ENCODE measurements at places on chromosomes 2 and 18.
A peak's percentile ranks its signal among the peaks of the same experiment; 100 is the strongest.

GRCh38 chr2:225841314-225841713 lies 441.8 kb downstream of the NYAP2 start:
- no peak for DNase-seq

- peak; percentile 30 for DNase-seq
These were observed 44.7 kb downstream of the PSD4 start for GRCh38 chr2:113218283-113219091.

DNA sequence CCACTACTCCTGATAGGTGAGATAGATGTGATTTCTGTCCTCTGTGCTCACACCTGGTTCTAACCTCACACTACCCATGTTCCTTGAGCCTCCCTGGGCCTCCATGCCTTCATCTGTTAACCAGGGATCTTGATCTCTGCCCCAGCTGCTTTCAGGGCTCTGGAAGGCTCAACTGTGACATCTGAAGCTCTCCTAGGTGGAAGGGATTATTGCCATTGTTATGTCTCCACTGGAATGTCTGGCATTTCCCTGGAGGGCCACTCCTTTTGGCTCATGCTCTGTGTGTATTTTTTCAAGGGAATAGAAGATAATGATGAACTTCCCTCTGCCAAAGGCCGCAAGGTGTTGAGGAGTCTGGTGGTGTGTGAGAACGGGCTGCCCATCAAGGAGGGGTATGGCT lies 41.2 kb downstream of the PCARE start:
- no peak for DNase-seq

DNA sequence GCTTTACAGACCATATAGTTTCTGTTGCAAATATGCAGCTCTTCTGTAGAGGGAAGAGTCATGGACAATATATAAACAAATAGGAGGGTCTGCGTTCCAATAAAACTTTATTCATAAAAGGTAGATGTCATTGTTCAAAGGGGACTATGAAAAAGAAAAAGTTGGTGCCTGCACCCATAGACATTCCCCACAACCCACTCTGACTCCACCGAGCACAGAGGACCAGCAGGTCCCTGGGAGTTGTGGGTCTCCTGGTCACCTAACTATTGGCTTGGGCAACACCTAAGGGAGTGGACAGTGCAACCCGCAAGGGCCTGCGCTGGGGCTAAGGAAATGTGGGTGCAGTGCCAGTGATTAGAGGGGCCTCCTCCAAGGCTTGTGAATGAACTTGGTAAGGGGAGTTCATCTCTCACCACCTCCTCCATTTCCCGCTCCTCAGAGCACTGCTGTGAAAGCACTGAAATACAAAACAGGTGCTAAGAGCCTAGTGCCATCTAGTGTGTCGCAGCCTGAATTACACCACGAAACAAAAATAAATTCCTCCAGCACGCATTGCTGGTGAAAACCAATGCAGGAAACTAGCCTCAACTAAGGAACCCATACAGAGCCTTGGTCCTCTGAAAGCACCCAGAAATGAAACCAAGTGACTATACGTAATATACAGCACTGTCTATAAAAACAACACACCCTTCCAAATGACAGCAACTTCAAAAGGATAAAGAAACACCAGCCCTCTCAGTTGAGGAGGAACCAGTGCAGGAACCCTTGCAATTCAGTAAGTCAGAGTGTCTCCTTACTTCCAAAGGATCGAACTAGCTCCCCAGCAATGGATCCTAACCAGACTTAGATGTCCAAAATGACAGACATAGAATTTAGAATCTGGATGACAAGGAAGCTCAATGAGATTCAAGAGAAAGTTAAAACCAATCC lies 166.6 kb downstream of the RNF144A start:
- no peak for DNase-seq

DNA sequence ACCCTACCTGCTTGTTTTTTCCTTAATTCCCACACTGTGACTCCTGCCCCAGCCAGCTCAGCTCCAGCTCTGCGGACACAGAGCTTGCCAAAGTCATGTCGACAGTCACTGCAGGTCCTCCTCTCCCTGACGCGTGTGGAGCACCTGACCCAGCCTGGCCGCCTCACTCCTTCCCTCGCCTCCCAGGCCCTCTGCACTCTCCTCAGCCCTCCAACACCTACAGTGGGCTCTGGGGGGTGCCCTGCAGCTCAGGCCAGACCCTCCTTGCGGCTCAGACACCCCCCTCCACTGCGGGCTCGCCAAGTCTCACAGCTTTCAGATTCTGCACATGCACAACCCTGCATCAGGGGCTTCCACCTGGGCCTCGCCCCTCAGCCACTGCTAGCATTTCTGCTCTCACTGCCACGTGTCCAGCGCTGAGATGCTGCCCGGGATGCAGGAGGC lies 68.3 kb downstream of the NDUFA10 start:
- no peak for DNase-seq

GRCh38 chr18:55781481-55781957 lies 193.5 kb upstream of the TCF4 start:
- DNase-seq, result peak; percentile 36

DNA sequence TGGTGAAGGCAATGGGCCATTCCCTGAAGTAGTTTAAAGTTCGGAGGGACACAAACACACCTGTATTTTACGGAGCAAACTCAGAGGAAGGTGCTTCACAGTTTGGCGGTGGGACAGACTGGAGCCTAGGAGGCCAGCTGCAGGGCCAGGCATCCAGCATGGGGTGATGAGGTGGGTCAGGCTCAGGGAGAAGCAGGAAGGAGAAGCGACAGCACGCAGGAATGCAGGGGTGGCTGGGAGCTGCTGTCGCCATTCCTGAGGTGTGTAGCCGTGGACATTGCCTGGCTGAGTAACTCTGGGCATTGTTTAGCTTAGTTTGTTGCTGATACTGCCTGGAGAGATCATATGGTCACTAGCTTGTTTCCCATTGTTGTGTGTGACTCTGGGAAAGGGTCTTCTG lies 35.8 kb upstream of the METTL21A start:
- no peak for DNase-seq

DNA sequence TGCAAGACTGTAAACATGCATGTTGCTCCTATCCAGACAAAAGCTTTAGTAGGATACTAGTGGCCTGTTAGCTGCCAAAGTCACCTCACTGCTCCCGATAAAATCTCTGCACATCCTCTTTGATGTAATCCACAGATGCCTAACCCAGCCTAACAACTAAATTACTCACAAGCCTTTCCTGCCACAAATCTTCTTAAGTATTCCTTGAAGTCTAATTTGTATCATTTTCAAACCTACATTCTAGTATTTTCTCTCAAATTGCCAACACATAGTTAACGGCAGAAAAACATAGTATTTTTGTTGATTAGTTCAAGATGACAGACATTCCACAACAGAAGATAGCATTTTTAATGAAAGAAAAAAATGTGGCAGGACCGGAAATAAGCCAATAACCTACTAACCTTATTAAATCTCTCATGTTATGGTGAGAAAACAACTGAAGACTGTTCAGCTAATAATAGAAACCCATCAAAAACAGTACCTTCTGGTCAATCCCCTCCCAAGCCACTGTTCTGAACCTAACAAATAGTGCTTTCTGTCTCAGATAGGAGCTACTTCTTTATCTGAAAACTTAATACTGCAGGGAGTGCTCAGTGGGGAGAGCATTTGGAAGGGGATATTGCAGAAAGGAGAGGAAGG lies at the start of gene MPP4:
Gene MPP4, minus strand, starts transcription at position 57 of the 639 bp plus-strand sequence. CDS start 4,690 bp downstream, outside the sequence.
- DNase-seq, result no peak

GRCh38 chr2:159185401-159186130 lies 100.9 kb downstream of the WDSUB1 start:
- no peak for DNase-seq

GRCh38 chr18:11104307-11104706 lies 45.1 kb downstream of the PIEZO2 start:
- DNase-seq, result no peak

DNA sequence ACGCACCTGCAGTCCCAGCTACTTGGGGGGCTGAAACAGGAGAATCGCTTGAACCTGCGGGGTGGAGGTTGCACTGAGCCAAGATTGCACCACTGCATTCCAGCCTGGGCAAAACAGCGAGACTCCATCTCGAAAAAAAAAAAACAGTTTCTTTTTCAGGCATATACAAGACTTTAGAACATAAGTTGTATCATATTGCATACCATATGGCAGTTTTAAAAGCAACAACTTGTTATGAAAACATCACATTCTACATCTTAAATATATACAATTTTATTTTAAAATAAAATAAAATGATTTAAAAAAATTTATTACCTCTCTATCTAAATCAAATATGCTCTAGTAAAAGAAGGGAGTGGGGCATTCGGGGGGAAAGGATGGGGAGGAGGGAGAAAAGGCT lies 39.4 kb upstream of the SP5 start:
- DNase-seq, result no peak

DNA sequence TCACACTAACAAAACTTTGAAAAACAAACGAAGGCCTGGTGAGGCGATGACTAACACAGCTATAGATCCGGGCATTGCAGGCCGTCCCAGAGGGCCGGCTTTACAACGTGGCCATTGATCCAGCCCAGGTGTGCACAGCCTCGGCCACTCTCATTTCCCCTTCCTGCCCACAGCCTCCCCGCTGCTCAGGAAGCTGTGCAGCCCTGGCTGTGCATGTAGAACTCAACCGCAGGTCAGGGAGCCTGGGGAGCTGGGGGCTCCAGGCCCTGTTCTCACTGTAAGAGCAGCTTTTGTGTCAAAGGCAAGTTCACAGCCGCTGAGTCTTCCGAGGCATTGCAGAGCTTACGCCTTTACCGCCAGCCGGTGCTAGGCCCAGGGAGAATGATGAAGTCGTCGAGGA lies 87.2 kb downstream of the LONRF2 start:
- DNase-seq, result no peak

DNA sequence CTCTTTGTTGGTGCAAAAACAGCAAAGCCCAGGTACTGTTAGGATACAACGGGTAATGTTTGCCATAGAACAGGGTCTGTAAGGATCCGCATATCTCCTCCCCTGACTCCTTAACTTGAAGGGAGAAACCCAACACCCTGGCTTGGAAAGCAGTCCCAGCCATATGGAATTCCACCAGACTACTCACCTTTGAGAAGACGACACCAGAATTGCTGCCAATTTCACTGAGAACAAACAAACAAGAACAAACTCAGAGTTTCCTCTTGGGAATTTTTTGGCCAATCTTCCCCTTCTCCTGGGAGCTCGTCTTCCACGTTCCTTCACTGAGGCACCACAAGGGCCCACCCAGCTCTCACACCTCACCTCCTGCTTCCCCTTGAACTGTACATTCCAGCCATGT lies 29.2 kb downstream of the CAPN14 start:
- no peak for DNase-seq

GRCh38 chr2:225996462-225996828 lies 596.9 kb downstream of the NYAP2 start:
- DNase-seq, result no peak

- no peak for DNase-seq
These were observed 63.8 kb upstream of the ZC3H15 start for GRCh38 chr2:186422226-186422625.

GRCh38 chr2:160592401-160592800 lies 98.8 kb upstream of the RBMS1 start:
- DNase-seq, result no peak

DNA sequence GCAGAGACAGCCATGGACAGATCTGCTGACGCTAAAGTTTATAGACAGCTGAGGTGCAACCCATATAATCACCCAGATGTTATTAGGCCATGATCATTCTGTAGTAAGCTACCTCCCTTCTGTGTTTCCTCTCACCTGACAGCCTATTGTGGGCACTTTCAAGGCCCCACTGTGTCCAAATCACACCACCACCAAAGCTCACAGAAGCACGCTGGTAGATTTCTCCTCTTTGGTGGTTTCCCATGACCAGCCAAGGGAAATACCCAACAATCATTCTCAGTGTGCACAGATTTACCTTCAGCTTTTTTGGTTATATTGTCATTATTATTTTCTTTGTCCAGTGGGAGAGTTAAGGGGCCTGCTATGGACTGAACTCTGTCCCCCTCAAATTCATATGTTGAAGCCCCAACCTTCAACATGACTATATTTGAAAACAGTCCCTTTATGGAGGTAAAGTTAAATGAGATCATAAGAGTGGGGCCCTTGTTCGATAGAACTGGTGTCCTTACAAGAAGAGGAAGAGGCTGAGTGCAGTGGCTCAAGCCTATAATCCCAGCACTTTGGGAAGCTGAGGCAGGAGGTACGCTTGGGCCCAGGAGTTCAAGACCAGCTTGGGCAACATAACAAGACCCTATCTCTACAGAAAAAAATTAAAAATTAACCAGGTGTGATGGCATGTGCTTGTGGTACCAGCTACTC lies 74.0 kb upstream of the MSH6 start:
- DNase-seq, result no peak

DNA sequence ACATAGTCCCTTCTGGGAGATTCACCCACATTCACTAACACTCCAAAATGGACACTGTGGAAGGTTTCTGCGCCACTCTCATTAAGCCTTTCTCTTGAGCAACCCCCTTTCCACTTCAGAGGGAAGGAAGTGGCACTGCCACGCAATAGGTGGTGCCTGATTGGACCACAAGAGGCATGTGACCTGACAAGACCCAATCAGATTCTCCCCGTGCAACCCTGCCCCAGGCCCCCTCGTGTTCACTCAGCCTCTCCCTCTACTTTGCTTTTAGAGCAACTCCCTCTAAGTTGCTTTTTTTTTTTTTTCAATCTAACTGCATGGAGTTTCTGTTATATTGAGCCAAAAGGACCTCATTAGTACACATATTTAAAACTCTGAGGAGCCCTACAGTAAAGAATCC lies 158.0 kb downstream of the EN1 start:
- no peak for DNase-seq

- no peak for DNase-seq
These were observed 12.6 kb downstream of the C18orf63 start for GRCh38 chr18:74328206-74328605.

GRCh38 chr2:123528996-123529707 lies 495.9 kb upstream of the CNTNAP5 start:
- DNase-seq, result no peak

GRCh38 chr2:113838744-113839444 lies 51.0 kb upstream of the ACTR3 start:
- DNase-seq, result no peak

DNA sequence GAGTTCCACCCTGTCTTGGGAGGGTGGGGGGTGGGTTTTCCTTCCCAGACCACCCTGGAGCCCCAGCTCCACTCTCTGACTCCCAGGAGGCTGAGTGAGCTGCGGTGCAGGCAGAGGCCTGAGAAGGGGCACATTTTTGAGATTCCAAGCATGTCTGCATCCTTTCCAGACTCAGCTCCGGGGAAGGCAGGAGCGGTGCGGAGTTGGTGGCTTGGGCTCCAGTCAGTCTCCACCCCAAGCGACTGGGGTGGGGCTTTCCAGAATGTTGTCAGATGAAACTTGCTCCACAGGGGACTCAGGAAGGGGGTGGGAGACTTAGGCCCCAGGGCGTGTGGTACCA lies 44.2 kb upstream of the HS6ST1 start:
- DNase-seq, result no peak

DNA sequence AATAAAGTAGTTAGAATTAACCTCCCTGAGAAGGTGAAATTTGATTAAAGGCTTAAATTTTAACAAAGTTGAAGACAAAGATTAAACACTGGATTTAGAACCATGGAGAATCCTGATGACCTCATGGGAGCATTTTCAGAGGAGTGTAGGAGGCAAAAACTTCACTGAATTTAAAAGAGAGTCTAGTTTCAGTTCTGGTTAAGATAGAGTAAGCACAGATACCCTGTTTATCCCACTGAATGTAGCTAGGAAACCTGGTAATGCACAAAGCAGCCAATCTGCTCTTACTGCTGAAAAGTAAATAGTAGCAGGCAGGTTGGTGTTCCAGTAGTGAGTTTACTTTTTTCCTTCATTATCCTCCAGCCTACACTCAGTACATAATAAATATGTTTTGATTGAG lies 654.9 kb upstream of the SYT4 start:
- DNase-seq, result no peak

- no peak for DNase-seq
These were observed 141.6 kb upstream of the TTC39C start for GRCh38 chr18:23872701-23873550.

GRCh38 chr2:45691171-45691999 lies 39.9 kb downstream of the PRKCE start:
- DNase-seq, result no peak

- DNase-seq, result no peak
These were observed 30.4 kb downstream of the HDAC4 start for GRCh38 chr2:239370403-239370802.

Data from hypothalamus (tissue), 51 donors.